ENCODE measurements at places on chromosomes 12 and 14.
A peak's percentile ranks its signal among the peaks of the same experiment; 100 is the strongest.

DNA sequence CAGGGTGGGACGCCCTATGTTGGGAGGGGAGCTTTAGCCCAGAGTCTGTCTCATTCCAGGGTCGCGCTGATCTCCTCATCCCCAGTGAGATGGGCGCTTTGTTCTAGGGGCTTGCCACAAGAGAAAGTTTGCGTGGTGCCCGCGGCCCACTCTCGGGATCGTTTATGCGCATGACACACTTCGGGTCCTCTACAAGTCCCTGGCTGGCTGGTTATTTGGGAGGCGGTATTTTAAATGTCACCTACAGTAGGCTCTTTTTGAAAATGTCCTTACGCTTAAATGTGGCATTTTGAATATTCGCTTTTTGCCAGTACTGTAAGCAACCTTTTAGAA is 541 bp downstream of the GOLT1B start:
- no peaks in the 10 kb centered on the region for H3K27me3 ChIP-seq
- DNase-seq: peak; percentile 54
- peaks cover 31% of the 10 kb centered on the region for H3K4me1 ChIP-seq

- H3K36me3 ChIP-seq: peaks cover 3% of the 10 kb centered on the region
- H3K27ac ChIP-seq: no peak overlapping the region
- DNase-seq: no peak
- H3K4me3 ChIP-seq: no peak overlapping the region
- H3K27me3 ChIP-seq: no peaks in the 10 kb centered on the region
These were observed 36.5 kb downstream of the ZC3H14 start for GRCh38 chr14:88599326-88599725.

DNA sequence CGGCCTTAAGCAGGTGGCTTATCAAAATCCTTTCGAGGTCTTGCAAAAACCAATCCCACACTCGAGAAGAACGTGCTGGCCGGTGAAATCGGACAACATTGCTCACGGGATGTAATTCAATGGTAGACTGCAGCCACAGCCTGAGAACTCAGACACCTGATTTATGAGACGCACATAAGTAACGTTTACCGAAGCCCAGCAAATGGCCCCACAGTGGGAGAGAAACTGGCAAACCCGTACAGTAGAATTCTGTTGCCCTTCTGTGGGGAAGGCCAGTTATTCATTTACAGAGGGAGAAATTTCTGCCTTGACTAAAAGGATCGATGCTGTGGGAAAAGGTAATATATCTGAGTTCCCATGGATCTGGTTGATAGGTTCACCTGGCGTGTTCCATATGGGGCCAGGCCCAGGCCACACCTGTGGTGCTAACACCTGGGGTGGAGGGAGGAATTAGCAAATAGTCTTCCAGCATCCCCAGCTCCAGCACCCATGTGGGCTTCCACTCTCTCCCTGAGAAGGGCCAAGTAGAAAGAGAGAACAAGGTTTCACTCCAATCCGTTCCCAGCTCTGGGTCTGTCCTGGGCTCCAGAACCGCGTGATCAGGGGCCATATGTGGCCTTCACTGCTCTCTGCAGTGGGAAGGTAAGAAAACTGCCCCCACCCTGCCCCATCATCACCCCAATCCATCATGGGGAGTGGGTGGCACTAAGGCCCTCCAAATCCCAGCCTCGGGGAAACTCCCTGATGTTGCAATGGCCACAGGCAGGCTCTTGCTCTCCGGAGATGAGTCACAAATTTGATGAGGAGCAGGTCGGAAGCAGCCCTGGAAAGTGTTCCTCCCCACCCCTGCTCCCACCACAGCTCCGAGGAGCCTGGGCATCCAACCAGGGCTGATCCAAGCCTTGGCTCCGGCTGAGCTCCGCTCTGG is 12.7 kb downstream of the BDKRB1 start:
- DNase-seq: no peak
- no peak overlapping the region for H3K27ac ChIP-seq
- no peaks in the 10 kb centered on the region for H3K36me3 ChIP-seq
- no peak overlapping the region for H3K4me3 ChIP-seq
- H3K27me3 ChIP-seq: peaks cover 3% of the 10 kb centered on the region

DNA sequence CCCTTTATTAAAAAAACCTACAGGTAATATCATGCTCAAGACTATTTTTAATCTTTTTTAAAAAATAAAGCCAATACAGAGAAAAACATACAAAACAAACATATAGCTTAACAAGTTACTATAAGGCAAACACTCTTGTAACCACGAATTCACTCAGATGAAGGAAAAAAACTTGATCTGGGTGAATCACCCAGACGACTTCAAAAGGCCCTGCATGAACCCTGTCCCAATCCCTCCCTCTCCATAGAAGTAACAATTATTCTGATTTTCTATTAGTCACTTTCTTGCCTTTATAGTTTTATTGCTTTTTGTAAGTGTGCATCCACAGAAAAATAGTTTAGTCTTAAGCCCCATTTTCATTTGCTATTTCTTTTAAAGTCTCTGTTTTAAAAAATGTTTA is 72.6 kb downstream of the LRP6 start:
- H3K4me3 ChIP-seq: no peak overlapping the region
- H3K27me3 ChIP-seq: no peaks in the 10 kb centered on the region
- H3K27ac ChIP-seq: no peak overlapping the region

DNA sequence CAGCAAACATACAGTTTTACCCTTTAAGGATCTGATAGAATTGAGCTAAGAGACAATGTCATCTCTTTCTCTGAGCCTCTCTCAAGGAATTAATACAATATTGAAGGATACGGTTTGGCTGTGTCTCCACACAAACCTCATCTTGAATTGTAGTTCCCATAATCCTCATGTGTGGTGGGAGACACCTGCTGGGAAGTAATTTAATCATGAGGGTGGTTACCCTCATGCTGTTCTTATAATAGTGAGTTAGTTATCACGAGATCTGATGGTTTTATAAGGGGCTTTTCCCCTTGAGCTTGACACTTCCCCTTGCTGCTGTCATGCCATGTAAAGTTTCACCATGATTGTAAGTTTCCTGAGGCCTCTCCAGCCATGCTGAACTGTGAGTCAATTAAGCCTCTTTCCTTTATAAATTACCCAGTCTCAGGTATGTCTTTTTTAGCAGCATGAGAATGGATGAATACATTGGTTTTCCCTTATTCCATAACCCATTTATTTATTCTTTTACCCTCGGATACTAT is 47.6 kb downstream of the TMEM30B start:
- no peak for DNase-seq
- no peaks in the 10 kb centered on the region for H3K36me3 ChIP-seq
- H3K4me1 ChIP-seq: no peaks in the 10 kb centered on the region
- H3K27ac ChIP-seq: no peak overlapping the region

DNA sequence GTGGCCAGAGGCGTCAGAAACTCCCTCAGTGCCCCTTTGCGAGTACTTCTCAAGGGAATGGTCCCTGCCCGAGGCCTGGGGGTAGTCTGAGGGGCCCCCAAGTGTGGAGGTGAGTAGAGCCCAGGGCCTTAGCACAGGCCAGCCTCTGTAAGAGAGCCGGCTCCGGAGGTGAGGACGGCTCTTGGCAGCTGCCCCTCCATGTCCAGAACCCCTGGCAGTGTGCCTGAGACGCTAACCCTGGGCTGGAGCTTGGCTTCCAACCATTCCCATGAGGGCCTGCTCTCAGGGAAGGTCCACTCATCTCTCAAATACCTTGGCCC is 61.7 kb downstream of the PRMT8 start:
- H3K4me3 ChIP-seq: no peak overlapping the region
- H3K4me1 ChIP-seq: no peaks in the 10 kb centered on the region
- H3K27ac ChIP-seq: no peak overlapping the region
- H3K36me3 ChIP-seq: no peaks in the 10 kb centered on the region

DNA sequence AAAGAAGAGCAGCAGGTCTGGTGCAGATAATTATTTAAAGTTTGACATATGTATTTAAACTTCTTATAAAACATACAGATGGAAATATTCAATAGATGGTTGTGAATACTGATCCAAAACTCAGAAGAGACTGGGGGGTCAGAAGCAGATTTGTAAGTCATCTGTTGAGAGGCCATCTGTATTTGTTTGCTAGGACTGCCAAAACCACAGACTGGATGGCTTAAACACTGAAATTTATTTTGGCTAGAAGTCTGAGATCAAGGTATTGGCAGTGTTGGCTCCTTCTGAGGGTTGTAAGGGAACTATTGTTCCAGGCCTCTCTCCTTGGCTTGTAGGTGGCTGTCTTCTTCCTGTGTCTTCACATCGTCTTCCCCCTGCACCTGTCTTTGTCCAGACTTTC is 153.9 kb downstream of the LRRK2 start:
- H3K4me1 ChIP-seq: no peaks in the 10 kb centered on the region
- H3K4me3 ChIP-seq: no peak overlapping the region
- H3K27ac ChIP-seq: no peak overlapping the region

- no peaks in the 10 kb centered on the region for H3K36me3 ChIP-seq
- no peak overlapping the region for H3K27ac ChIP-seq
- no peak for DNase-seq
- no peaks in the 10 kb centered on the region for H3K27me3 ChIP-seq
- no peaks in the 10 kb centered on the region for H3K4me1 ChIP-seq
These were observed 60.8 kb downstream of the SLC24A4 start for GRCh38 chr14:92383805-92384204.

- no peaks in the 10 kb centered on the region for H3K4me1 ChIP-seq
- no peak overlapping the region for H3K27ac ChIP-seq
- no peaks in the 10 kb centered on the region for H3K27me3 ChIP-seq
- H3K4me3 ChIP-seq: no peak overlapping the region
- H3K36me3 ChIP-seq: no peaks in the 10 kb centered on the region
- DNase-seq: no peak
These were observed 1178.0 kb downstream of the VRK1 start for GRCh38 chr14:97975216-97975615.

GRCh38 chr12:113155646-113156045 is 6.1 kb downstream of the CFAP73 start:
- H3K27ac ChIP-seq: no peak overlapping the region
- H3K27me3 ChIP-seq: peaks cover 29% of the 10 kb centered on the region
- peaks cover 36% of the 10 kb centered on the region for H3K36me3 ChIP-seq
- no peaks in the 10 kb centered on the region for H3K4me1 ChIP-seq
- no peak overlapping the region for H3K4me3 ChIP-seq
- DNase-seq: peak; percentile 41

GRCh38 chr14:29521526-29522137 is 406.0 kb downstream of the PRKD1 start:
- H3K27me3 ChIP-seq: no peaks in the 10 kb centered on the region
- H3K4me3 ChIP-seq: no peak overlapping the region
- no peaks in the 10 kb centered on the region for H3K36me3 ChIP-seq
- no peaks in the 10 kb centered on the region for H3K4me1 ChIP-seq
- no peak overlapping the region for H3K27ac ChIP-seq
- no peak for DNase-seq

- H3K4me1 ChIP-seq: no peaks in the 10 kb centered on the region
- H3K27ac ChIP-seq: no peak overlapping the region
- no peaks in the 10 kb centered on the region for H3K36me3 ChIP-seq
- DNase-seq: no peak
These were observed 70.7 kb upstream of the DDX11 start for GRCh38 chr12:31002999-31003398.

GRCh38 chr12:58917699-58918468 is 2.4 kb downstream of the LRIG3 start:
- peaks cover 7% of the 10 kb centered on the region for H3K27me3 ChIP-seq
- H3K27ac ChIP-seq: no peak overlapping the region
- no peak for DNase-seq

GRCh38 chr12:905261-906031 is 44.0 kb downstream of the RAD52 start:
- H3K4me1 ChIP-seq: peaks cover 71% of the 10 kb centered on the region
- no peak overlapping the region for H3K4me3 ChIP-seq
- H3K36me3 ChIP-seq: peaks cover 72% of the 10 kb centered on the region
- DNase-seq: no peak

- no peak overlapping the region for H3K27ac ChIP-seq
- no peaks in the 10 kb centered on the region for H3K4me1 ChIP-seq
- H3K27me3 ChIP-seq: no peaks in the 10 kb centered on the region
These were observed 7.1 kb downstream of the P2RX4 start for GRCh38 chr12:121217063-121217462.

DNA sequence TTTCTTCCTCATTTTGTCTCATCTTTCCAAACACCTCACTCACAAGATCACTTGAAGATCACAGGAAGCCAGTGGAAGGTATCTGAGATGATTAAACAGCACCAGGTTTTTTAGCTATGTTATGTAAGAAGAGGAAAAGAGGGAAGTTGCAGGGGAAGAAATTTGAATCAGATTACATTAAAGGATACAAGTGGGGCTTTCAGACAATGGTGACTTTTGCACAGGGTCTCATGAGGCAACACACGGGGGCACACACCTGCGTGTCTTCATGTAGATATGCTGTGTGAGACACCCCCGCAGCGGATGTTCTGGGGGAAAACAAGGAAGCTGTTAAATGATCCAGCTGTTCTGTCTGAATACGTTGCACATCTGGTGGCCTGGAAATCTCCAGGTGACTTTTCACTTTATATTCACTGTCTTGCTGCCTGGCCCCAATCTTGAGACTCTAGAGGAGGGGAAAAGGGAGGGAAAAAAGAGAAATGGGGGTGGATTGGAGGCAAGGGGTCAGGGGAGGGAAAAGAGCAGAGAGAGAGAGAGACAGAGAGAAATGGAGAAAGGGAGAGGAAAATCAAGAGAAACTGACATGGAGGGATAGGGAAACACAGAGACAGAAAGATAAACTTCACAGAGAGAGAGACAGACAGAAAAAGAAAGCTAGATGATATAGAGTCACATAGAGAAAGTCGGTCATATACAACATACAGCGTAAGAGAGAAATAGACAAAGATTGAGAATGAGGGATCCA is 36.3 kb upstream of the PPP1CC start:
- peaks cover 9% of the 10 kb centered on the region for H3K4me1 ChIP-seq
- peak; percentile 56 for DNase-seq
- no peak overlapping the region for H3K4me3 ChIP-seq
- no peaks in the 10 kb centered on the region for H3K36me3 ChIP-seq

- peaks cover 10% of the 10 kb centered on the region for H3K4me1 ChIP-seq
- no peak overlapping the region for H3K27ac ChIP-seq
- no peaks in the 10 kb centered on the region for H3K27me3 ChIP-seq
- no peaks in the 10 kb centered on the region for H3K36me3 ChIP-seq
- no peak for DNase-seq
- peak overlapping the region; percentile 16 for H3K4me3 ChIP-seq
These were observed 31.0 kb downstream of the NINJ2 start for GRCh38 chr12:632102-632696.

- no peak overlapping the region for H3K4me3 ChIP-seq
- H3K27ac ChIP-seq: no peak overlapping the region
- H3K4me1 ChIP-seq: peaks cover 7% of the 10 kb centered on the region
- H3K27me3 ChIP-seq: no peaks in the 10 kb centered on the region
These were observed 64.7 kb downstream of the CLMN start for GRCh38 chr14:95255013-95255412.

DNA sequence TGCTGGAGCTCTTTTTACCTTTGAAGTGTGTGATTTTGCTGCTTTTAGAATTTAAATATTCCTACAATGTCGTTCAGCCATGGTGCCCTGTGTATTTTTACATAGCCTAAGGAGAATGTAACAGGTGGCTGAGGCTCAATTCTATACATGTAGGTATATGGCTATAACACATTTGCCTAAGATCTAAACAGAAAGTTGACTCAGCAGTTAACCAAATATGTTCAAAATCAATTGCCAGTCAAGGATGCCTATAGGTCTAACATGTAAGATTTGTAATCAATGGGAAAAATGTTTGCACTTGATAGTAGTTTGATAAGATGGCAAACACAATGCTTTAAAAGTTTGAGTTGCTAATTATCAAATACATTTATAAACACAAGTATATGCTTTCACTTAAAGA is 8.2 kb downstream of the PAWR start:
- H3K4me1 ChIP-seq: peaks cover 26% of the 10 kb centered on the region
- H3K27ac ChIP-seq: no peak overlapping the region
- DNase-seq: no peak
- no peaks in the 10 kb centered on the region for H3K36me3 ChIP-seq
- no peak overlapping the region for H3K4me3 ChIP-seq

All from common myeloid progenitor, CD34-positive (primary cell).